Astrocyte of the spinal cord (primary cell): ENCODE measurements at places on chromosomes 12 and 14.

GRCh38 chr14:39492267-39492666 lies 60.0 kb upstream of the FBXO33 start:
- peak; percentile 85 for DNase-seq

DNA sequence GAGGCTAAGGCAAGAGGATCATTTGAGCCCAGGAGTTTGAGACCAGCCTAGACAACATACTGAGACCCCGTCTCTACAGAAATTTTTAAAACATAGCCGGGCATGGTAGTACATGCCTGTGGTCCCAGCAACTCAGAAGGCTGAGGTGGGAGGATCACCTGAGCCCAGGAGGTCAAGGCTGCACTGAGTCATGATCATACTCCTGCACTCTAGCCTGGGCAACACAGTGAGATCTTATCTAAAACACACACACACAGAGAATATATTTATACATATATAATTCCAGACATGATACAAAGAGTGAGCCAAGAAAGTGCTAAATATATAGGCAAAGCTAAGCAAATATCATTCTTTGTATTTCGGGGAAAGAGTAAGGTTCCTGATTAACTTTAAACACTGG lies 9.4 kb downstream of the ZFC3H1 start:
- no peak for DNase-seq

GRCh38 chr14:32588448-32589320 lies 259.6 kb downstream of the AKAP6 start:
- DNase-seq: peak; percentile 67

DNA sequence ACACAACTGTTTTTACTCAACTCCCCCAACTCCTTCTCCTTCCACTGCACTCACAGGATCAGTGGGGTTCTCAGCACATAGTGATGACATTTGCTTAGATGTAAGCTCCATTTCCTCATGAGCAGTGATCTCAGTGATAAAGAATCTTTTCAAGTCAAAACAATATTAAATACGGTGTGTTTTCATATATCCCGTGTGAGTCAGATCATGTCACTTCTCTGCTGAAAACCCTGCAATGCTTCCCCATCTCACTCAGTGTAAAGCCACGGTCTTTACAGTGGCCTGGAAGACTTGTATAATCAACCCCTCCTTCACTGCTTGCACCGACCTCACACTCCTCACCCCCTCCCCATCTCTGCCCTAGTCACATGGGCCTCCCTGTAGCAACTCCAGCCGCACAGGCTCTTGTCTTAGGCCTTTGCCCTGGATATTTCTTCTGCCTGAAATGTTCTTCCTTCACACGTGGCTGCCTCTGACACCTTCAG lies 149.7 kb upstream of the ARHGAP5 start:
- peak; percentile 95 for DNase-seq

GRCh38 chr12:33670284-33670683 lies 230.7 kb upstream of the SYT10 start:
- DNase-seq: no peak

GRCh38 chr14:85921241-85921640 lies 391.3 kb downstream of the FLRT2 start:
- no peak for DNase-seq

- no peak for DNase-seq
Measured at GRCh38 chr12:11209113-11209512, 22.4 kb upstream of the TAS2R42 start.

DNA sequence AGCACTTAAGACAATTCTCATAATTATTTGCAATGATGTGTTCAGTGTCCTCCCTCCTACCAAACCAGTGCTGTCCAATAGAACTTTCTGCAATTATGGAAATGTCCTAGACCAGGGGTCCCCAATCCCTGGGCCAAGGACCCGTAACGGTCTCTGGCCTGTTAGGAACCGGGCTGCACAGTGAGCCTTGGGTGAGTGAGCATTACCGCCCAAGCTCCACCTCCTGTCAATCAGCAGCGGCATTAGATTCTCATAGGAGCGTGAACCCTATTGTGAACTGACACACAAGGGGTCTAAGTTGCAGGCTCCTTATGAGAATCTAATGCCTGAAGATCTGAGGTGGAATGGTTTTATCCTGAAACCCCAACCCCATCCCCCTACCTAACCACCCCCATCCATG lies 3.9 kb downstream of the SVOP start:
- no peak for DNase-seq

DNA sequence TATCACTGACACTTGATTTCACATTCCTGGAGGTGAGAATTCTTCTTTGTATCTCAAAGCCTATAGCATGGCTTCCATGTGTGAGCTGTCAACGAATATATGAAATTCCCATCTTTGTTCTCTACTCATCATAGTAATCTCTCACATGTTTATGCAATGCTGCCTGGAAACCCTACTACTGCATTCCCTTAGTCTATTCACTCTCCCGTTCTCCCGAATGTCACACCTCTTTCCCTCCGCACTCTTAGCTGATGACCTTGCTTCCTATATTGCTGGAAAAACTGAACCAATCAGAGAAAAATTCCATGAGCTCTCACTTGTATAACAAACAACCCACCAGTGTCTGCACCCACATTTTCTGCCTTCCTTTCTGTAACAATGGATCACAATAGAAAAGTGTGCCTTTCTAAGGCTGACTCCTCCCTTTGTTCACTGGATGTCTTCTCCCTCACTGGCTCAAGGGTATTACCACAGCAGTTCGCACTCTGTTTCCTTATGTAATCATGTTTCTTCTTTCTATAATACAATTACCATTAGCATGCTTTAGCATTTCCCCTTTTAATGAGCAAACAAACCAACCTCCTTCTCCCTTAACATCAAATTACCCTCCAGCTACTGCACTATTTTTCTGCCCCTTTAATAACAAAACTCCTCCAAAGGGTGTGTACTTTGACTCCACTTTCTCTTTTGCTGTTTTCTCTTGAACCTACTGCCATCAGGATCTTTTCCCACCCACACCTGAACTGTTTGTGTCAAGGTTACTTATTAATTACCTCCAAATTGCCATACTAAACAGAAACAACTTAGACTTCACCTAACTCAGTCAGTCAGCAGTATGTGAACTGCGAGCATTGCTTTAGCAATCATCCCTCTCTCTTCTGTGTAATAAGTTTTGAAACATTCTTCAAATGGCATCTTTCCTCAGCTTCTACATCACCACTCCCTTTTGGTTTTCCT lies 63.9 kb upstream of the CCDC196 start:
- DNase-seq: no peak

DNA sequence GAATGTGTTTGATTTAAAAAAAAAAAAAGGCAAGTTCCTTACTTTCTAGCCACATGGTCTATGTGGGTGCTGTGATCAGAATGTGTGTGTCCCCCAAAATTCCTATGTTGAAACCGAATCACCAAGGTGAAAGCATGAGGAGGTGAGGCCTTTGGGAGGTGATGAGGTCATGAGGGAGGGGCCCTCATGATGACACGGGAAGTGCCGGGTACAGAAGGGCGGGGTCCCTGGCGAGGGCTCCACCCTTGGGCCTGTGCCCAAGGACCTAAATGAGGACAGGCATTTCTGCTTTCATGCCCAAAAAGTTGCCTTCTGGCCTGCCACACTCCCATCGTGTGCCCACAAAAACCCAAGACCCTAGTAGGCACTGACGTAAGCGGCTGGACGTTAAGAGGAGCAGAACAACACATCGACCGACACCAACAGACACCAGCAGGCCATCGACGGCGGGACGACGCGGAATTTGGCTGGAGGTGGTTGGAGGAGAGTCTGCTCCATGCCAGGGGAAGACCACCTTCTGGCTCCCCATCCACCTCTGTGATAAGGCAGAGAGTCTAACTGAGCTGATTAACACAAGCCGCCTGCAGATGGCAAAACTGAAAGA lies 211.8 kb downstream of the FOXN3 start:
- DNase-seq: no peak

GRCh38 chr12:72523754-72524153 lies 251.6 kb downstream of the TRHDE start:
- no peak for DNase-seq

- no peak for DNase-seq
Measured at GRCh38 chr14:75553761-75554364, 24.6 kb upstream of the FLVCR2 start.
